AG10803 (cell line): ENCODE measurements at places on chromosomes 12 and 14.

- no peak for DNase-seq
These were observed 975.1 kb downstream of the AACS start for GRCh38 chr12:126040307-126040706.

- no peak for DNase-seq
These were observed 2.8 kb downstream of the RDH5 start for GRCh38 chr12:55722948-55723347.

GRCh38 chr14:40004871-40005500 lies 572.8 kb upstream of the FBXO33 start:
- no peak for DNase-seq

- DNase-seq, result no peak
These were observed 163.2 kb upstream of the CCDC198 start for GRCh38 chr14:57656853-57657252.

- peak; percentile 55 for DNase-seq
These were observed 46.5 kb downstream of the ST8SIA1 start for GRCh38 chr12:22287776-22288621.

- DNase-seq, result no peak
These were observed 34.6 kb upstream of the NFKBIA start for GRCh38 chr14:35438910-35439713.
